ENCODE measurements at places on chromosomes 16 and 17.
A peak's percentile ranks its signal among the peaks of the same experiment; 100 is the strongest.

DNA sequence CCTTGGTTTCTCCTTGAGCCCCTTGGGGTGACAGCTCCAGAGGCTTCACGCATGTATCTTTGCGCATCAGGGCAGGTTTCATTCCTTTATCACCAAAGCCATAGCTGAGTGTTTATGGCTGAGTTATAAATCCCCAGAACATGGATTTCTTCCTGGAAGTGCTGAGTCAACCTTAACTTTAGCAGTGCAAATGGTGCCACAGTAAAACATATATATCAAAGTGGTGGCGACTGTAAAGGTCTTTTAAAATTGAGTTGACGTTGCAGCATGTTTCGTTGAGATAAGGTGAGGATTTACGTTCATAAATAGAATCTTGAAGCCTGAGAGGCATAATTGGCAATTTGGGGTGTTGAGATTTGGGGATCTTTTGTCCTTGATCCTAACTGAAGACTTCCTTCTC, 214.1 kb downstream of the HS3ST4 start:
- DNase-seq = no peak

DNA sequence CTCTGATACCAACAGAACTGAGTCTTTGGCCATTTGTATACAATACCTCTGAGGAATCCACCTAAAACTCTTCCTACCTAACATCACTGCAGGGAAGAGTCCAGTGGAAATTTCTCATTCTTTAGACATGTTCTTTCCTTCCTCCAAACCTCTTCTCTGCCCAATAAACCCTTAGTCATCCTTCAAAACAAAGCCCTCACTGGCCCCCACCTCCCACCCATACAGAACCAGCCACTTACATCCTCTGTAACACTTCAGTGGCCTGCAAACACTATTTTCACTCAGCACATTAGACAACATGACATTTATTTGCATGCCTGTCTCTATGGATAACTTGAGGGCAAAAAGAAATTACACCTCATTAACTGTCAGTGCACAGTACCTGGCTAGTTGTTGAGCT, 200.3 kb upstream of the NOG start:
- DNase-seq = no peak

DNA sequence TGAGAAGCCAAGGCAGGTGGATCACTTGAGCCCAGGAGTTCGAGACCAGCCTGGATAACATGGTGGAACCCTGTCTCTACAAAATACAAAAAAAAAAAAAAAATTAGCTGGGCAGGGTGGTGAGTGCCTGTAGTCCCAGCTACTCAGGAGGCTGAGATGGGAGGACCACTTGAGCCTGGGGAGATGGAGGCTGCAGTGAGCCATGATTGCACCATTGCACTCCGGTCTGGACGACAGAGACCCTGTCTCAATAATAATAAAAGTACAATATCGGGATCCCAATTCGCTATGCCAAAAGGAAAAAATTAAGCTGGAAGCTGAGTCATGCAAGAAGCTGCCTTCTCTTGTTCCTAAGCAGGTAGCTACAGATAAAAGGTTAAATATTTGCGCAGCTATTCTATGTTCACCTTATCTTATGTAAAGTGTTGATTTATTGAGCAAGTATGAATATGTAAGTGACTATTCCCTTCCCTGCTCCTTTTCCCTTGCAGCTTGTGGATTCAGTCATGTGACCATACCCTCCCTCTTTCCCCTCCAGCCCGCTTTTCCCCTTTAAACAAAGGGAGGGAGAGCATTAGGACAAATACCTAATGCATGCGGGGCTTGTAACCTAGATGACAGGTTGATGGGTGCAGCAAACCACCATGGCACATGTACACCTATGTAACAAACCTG, 112.0 kb downstream of the LITAF start:
- DNase-seq = no peak

- DNase-seq = no peak
Measured at GRCh38 chr16:81537721-81538561, 93.3 kb downstream of the CMIP start.

DNA sequence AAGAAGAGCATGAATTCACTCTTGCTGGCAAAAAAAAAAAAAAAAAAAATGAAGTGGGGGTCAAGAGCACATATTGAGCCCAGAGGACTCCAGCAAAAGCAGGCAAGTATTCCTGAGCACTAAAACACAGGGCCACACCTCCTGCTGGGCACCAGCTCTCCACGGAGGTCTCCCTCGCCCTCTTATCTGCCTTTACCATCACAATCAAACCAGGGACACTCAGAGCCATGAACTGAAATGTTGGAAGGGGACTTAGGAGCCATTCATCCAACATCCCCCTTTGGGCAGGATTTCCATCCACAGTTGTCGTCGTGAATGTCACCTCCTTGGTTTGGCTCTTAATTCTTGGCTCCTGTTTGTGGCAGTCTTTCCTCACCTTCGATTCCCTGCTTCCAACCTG, 89.8 kb upstream of the GNAO1 start:
- DNase-seq = no peak

GRCh38 chr16:1825381-1825863, 1.2 kb downstream of the HAGH start:
- no peak for DNase-seq

- no peak for DNase-seq
Measured at GRCh38 chr16:87698241-87698640, 67.5 kb downstream of the KLHDC4 start.

GRCh38 chr16:87541147-87541871, 48.5 kb upstream of the ZCCHC14 start:
- no peak for DNase-seq

GRCh38 chr17:18955009-18955408, 3.0 kb downstream of the SLC5A10 start:
- no peak for DNase-seq

- DNase-seq = no peak
Measured at GRCh38 chr17:81120695-81121621, 44.3 kb upstream of the PVALEF start.

DNA sequence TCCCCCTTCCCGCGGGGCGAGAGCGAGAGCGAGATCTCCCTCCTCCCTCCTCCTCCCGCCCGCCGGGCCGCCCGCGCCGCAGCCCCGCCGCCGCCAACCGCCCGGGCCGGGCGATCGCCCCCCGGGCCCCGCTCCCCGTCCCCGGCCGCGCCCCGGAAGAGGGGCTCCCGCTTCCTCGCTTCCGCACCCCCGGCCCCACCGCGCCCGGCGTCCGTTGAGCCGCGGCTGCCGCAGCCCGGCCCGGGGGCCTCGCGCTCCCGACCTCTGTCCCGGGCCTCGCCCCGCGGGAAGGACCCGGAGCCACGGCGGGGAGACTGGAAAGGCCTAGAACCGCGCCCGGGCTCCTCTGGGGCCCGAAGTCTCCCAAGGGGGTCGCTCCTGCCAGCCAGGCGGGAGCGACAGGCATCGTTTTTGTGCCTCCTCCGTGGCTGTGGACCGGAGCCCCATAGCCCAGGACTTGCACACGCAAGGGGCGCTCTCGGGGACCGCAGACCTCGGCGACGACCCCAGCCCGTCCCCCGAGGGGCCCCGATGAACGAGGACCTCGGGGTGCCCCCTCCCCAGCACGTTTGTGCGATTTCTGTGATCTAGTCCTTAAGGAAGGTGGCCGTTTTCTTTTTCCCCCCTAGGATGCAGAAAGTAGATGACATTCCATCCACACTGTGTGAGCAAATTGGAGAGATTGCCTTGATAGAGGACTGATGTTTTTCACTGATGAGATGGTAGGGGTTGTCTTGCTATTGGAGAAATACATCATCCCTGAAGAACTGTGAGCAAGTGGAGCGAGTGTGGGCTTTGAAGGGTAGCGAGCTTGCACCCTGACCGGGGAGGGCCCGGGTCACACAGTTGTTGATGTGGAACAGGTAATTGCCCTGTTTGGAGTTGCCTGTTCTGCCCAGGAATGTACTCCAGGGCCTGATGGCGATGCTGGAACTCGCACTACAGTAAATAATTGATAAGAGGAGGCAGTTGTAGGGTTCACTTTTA, 611 bp downstream of the BANP start:
- no peak for DNase-seq

GRCh38 chr16:72875291-72876031, 172.5 kb downstream of the ZFHX3 start:
- DNase-seq = no peak

DNA sequence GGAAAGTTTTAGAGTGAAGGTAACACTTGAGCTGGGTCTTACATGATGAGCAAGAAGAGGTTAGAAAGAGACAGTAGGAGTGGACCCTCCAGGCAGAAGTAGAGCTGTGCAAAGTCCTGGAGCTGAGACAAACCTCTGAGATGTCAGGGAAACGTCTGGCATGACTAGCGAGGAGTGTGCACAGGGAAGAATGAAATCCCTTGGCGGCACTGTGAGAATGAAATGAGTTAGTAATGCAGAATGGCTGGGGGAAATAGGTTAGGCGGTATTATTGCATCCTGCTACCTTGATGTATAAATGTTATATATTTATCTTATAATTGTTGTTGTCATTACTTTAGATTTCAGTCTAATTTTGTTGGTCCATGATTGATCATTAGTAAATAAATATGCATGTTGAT, 457.9 kb upstream of the CCL2 start:
- no peak for DNase-seq

DNA sequence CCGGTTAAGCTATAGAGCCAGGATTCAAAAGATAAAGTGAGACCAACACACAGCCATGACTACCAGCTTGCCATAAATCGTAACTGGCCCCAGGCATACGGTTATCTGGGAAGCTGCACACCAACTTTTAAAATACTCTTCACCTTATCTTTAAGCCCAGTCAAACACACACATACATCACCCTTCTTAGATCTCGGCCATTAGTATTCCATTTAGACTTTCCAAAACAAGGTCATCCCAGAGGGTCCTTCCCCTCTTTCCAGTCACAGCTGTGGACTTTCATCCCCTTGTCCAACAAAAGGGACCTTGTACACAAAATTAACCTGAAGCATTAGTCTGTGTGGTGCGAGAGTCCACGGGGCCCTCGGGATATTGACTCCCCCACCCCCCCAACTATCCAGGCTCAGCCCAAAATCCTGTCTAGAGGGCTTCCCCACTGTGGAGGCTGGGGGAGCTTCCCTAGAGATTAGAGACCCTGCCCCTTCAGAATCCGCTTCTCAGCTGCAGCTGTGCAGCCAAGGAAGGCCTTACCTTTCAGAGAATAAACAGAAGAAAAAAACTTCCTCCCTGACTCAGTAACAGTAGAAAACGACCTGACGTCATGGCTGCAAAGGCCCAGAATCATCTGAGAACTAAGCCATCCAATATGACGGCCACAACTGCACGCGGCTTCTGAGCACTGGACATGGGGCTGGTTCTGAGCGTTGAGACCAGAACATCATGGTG, 9.9 kb downstream of the ZFHX3 start:
- DNase-seq = no peak

- peak; percentile 75 for DNase-seq
Measured at GRCh38 chr17:8187517-8188262, 2.3 kb downstream of the BORCS6 start.

DNA sequence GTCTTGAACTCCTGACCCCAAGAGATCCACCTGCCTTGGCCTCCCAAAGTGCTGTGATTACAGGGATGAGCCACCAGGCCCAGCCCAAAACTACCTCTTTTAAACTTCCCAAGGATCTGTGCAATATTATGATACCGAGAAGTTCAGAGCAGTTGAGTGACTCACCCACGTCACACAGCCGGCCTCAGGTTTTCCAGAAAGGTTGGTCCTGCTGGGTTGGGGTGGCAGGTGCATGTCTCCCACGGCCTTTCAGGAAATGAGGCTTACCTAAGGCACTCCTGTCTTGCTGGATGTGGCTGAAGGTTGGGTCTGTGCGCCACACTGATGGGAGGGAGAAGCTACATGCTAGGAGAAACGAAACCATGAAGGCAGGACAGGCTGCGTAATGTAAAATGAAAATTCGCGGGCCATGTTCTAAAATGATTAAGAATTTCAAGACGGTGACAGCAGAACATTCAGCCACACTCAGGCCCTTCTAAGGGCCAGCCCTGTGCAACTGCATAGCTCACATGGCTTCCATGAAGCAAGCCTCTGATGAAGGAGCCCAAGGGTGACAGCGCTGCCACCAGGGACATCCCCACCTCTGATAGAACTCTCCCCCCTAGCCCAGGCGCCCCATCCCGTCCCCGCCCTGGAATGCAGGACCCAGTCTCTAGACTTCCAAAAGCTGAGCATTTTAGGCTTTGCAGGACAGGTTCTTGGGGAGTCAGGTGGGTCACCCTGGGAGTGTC, 6.6 kb upstream of the GLIS2 start:
- no peak for DNase-seq

GRCh38 chr17:80647746-80648145, 103.1 kb downstream of the RPTOR start:
- no peak for DNase-seq

DNA sequence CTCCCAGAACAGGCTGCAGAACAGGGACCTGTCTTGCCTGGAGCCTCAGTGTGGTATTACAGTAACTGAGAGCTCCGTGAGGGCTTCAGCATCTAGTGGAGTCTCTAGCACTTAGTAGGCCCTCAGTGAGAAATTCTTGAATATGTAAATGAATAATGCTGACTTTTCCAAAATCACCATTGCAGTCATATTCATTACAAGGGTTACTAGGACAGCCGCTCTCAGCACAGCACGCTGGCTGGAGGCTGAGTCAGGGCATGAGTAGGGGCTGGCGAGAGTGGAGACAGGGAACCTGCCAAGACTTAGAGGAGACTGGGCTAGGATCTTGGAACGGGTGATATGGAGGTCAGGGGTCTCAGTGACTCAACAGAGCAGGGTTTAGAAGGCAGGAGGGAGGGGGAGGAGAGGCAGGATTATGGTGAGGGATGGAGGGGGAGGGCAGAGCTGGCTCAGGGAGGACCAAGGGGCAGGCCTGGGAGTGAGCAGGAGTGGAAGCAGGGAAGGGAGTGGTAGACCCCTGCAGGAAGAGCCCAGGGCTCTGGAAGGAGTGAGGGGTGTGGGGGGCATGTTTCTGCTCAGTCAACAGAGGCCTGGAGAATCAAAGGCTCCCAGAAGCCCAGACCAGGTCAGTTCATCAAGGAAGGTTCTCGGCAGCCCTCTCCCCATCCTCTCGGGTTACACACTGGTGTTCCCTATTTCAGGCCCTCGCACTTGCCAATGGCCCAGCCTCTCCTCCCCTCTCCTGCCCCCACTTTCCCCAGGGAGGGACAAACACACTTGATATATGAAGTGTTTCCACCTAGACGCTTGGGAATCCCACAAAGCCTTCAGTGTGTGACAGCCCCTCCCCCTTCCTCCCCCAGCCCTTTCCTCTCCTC, 42.3 kb downstream of the FZD2 start:
- no peak for DNase-seq

DNA sequence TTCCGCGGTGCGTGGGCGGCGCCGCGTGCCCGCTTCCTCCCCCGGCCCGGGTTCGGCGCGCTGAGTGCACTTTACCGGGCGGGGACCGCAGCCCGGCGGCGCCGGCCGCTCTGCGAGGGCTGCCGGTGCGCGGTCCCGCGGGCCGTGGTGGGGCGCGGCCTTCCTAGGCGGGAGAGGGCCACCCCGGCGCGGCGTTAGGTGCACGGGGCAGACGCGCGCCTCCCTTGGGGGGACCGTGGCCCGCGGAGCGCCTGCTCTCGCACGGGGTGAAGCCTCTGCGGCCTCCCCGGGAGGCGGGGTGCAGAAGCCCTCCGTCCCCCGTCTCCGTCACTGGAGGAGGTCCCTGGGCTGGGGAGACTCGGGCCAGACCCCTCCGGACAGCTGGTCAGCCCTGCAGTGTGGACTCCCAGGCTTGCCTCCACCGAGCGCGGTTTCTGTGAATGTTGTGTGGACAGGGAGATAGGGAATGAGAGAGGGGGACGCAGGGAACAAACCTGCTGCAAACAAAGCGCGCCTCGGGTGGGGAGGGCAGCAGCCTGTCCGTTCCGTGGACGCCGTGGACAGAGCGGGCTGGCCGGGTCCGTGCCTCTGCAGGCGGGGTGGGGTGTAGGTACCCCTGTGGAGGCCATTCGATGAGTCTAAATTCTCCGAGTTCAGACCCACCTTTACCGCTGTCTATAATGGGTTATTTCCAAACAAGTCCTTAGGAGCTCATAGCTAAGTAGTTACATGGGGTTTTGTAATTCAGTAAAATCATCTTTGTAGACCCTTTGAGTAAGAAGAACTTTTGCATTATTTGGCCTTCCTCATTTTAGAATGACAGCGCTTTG, 721 bp downstream of the TBCD start:
- peak; percentile 35 for DNase-seq

All from stimulated activated CD8-positive, alpha-beta memory T cell treated with anti-CD3 and anti-CD28 coated beads, Interleukin-2, amount 100 ng/mL, for 48 hours (primary cell).